HT-29 (cell line): ENCODE measurements at places on chromosomes 16 and 17. TPM values are rescaled to one million over a fixed set of nuclear protein-coding genes. Genes with fewer than 3 reads are reported as not detected.

GRCh38 chr17:13292291-13292690 is 274.5 kb upstream of the ELAC2 start:
- DNase-seq = no peak

DNA sequence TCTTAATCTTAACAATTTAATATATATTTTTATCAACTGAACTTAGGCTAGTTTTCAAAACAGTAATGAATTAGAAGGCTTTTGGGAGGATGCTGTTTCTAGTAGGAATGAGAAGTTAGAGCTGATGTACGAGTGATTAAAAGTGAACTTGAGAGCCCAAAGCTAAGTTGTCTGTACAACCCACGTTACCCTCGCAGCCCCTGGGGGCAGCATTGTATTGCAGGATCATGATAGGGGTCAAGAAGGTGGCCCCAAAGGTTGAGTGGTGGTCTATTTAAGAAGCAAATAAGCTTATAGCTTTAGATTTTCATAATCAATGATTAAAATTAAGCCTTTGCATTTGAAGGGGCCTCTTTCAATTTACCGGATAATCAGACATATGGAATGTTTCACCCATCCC is 33.7 kb upstream of the ALDH3A2 start:
- DNase-seq = no peak

DNA sequence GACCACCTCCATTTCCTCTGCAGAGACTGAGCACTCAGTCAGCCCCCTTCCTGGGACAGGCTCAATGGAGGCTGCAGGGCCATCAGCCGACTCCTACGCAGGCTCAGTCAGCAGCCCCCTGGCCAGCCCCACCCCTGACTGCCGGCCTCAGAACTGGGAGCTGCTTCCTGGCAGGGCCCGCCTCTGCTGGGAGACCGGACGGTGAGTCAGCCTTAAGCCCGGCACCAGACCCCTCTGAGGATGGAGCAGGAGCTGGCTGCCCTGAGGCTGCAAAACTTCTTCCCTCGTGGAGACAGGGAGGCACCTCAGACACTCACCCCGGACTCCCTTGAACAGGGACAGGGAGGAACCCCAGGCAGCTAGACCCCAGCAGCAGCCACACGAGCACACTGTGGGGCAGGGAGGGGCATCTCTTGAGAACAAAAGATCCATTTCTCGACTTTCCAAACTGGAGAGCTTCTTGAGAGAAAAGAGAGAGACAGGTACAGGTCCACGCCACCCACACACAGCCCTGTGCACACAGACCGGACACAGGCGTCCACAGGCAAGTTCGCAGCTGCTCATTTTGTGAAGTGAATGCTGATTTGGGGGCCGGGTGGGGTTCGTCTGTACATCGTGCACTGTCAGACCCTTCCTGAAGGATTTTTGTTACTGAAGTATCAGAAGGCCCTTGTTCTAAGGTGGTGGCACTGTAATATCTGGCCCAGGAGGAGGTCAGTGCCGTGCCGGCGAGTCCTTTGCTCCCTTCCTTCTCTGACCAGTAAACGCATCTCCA is 1.3 kb upstream of the TUBB3 start:
- peak; percentile 45 for DNase-seq

GRCh38 chr16:23187341-23187740 is 4.8 kb downstream of the SCNN1G start:
- no peak for DNase-seq

The C1QL1 gene
- total RNA-seq = 0.05 TPM in 1 of 2 replicates, not detected in the other

GRCh38 chr16:84603140-84603816 is 14.6 kb downstream of the COTL1 start:
- DNase-seq = no peak
